Breast epithelium (tissue), 4 donors: ENCODE measurements at places on chromosomes 2 and 18. TPM values are rescaled to one million over a fixed set of nuclear protein-coding genes. Genes with fewer than 3 reads are reported as not detected.

ACOXL gene
- total RNA-seq: not detected

ECEL1 gene
- total RNA-seq: 0.48 TPM

NEUROD1 gene
- total RNA-seq: not detected

CD207 gene
- 0.33 TPM for total RNA-seq

IL36B gene
- total RNA-seq: not detected

ASPRV1 gene
- 4.5 TPM for total RNA-seq

ELOA2 gene
- total RNA-seq: not detected

MOCOS gene
- total RNA-seq: 9.7 TPM

BOLL gene
- not detected for total RNA-seq

REEP1 gene
- total RNA-seq: 0.32 TPM

SCYGR4 gene
- total RNA-seq: not detected

NCKAP5 gene
- 10.5 TPM for total RNA-seq

ATP8B1 gene
- total RNA-seq: 45.1 TPM

SERPINB10 gene
- total RNA-seq: not detected

CHRNG gene
- total RNA-seq: not detected

SFTPB gene
- not detected for total RNA-seq

MFSD6 gene
- 92.4 TPM for total RNA-seq

CCBE1 gene
- 4.9 TPM for total RNA-seq

GKN1 gene
- total RNA-seq: not detected

REG3A gene
- total RNA-seq: not detected

CDH2 gene
- total RNA-seq: 0.16 TPM

LONRF2 gene
- 19.9 TPM for total RNA-seq

ERMN gene
- total RNA-seq: 1.4 TPM

DYSF gene
- total RNA-seq: 3.0 TPM

UGT1A8 gene
- total RNA-seq: not detected

DSG4 gene
- not detected for total RNA-seq

FOXD4L1 gene
- not detected for total RNA-seq

CGREF1 gene
- total RNA-seq: 3.4 TPM

PIEZO2 gene
- total RNA-seq: 11.4 TPM

C2orf78 gene
- total RNA-seq: not detected
